ENCODE measurements at places on chromosomes 1 and 21.

DNA sequence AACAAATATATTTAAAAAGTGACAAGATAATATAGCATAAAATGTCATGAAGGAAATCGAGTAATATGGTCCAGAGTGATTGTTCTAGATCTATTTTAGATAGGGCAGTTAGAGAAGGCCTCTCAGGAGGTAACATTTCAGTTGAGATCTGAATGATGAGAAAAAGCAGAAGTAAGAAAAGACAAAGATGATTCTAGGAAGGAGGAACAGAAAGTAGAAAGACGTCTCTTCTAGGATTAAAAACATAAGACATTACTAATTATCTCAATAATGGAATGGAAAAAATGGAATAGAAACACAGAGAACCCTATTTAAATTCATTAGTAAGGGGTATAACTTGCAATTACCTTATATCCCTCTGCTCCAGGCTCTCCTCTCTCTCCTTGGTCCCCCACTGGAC is 130.0 kb upstream of the ZNHIT6 start:
- DNase-seq = no peak

DNA sequence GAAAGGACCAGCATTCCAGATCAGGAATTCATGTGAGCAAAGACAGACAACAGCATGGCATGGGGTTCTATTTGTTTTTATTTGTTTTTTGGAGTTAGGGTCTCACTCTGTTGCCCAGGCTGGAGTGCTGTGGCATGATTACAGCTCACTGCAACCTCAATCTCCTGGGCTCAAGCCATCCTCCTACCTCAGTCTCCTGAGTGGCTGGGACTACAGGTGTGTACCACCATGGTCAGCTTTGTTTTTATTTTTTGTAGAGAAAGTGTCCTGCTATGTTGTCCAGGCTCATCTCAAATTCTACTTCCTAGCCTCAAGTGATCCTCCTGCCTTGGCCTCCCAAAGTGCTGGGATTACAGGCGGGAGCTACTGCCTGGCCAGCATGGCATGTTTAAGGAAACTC is 9.7 kb upstream of the CAMK2N1 start:
- DNase-seq = no peak

GRCh38 chr1:68049941-68050878 is at the start of gene DIRAS3:
DIRAS3 (minus strand) TSS chr1:68050627; CDS start chr1:68047297, 3,330 bp downstream.
- no peak for DNase-seq

GRCh38 chr1:176884286-176884685 is 280.2 kb downstream of the ASTN1 start:
- no peak for DNase-seq
